ENCODE measurements at places on chromosomes 4 and X. TPM values are rescaled to one million over a fixed set of nuclear protein-coding genes. Genes with fewer than 3 reads are reported as not detected.

The C4orf50 gene
- total RNA-seq: not detected

The PPBP gene
- not detected for total RNA-seq

The GPRASP1 gene
- total RNA-seq: 0.95 TPM

The HOPX gene
- not detected for total RNA-seq

GRCh38 chr4:111937368-111937767, 207.9 kb upstream of the FAM241A start:
- no peaks in the 10 kb centered on the region for H3K27me3 ChIP-seq
- H3K36me3 ChIP-seq: no peaks in the 10 kb centered on the region
- H3K4me1 ChIP-seq: peaks cover 23% of the 10 kb centered on the region
- H3K27ac ChIP-seq: no peak overlapping the region

GRCh38 chrX:20227116-20227515, 39.6 kb downstream of the RPS6KA3 start:
- no peak overlapping the region for H3K27ac ChIP-seq
- H3K4me3 ChIP-seq: no peak overlapping the region
- H3K27me3 ChIP-seq: peaks cover 2% of the 10 kb centered on the region
- DNase-seq: no peak
- H3K36me3 ChIP-seq: peaks cover 6% of the 10 kb centered on the region
- peaks cover 32% of the 10 kb centered on the region for H3K4me1 ChIP-seq

DNA sequence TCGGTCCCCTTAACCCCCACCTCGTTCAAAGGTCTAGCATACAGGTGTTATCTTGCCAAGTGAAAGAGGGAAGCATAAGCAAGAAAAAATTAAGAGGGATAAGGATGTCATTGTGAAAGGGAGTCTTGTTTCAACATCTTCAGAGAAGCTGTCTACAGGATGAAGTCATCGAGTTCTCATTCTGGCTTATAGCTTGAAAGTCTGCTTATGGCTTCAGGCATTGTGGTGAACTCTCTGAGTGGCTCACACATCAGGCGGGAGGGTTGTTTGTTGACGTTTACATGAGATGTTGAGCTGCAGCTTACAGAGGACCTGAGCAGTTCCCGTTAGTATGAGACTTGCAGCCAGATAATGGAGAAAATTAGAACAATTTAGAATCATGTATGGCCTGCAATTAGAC, 16.6 kb downstream of the MAGEA9B start:
- H3K27me3 ChIP-seq: no peaks in the 10 kb centered on the region
- H3K36me3 ChIP-seq: no peaks in the 10 kb centered on the region
- H3K27ac ChIP-seq: no peak overlapping the region
- peak; percentile 78 for DNase-seq
- H3K4me3 ChIP-seq: no peak overlapping the region
- peaks cover 25% of the 10 kb centered on the region for H3K4me1 ChIP-seq

DNA sequence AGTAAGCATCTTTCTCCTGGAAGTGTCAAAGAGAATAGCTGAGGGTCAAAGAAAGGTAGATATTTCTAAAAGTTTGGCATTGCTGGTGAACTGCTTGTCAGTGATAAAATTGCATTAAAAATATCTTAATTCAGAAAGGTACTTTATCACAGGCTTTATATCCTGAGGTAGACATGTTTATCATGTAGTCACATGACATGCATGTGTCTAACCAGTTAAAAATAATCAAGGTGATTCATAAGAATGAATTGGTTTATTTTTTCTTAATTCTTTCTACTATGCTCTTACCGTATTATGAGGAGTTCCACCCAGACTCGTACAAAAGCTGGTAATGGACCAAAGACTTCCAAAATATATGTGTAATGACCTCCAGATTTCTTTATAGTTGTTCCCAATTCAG, 6.1 kb downstream of the SLC7A11 start:
- peak overlapping the region; percentile 98 for H3K27ac ChIP-seq
- peak; percentile 20 for DNase-seq
- H3K4me1 ChIP-seq: peaks cover 76% of the 10 kb centered on the region
- H3K4me3 ChIP-seq: peak overlapping the region; percentile 64
- H3K27me3 ChIP-seq: peaks cover 6% of the 10 kb centered on the region
- peaks cover 62% of the 10 kb centered on the region for H3K36me3 ChIP-seq

DNA sequence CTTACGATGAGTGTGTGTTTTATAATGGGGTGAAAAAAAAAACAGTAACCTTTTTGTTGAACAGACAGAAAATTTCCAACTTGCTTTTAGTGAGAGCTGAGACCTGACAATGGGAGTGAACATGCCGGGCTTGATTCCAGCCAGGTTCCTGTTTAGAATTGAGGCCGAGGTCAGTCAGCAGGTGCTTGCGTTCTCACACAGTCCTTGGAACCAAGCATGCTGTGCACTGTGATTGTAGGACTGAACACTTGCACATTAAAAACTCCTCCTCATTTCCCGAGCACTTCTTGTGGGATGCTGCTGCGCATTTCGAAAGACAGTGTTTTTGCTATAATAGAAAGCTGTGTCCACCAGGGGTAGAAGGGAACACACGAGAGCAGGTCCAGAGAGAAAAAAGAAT, 51.8 kb downstream of the TMEM131L start:
- H3K36me3 ChIP-seq: no peaks in the 10 kb centered on the region
- H3K27ac ChIP-seq: no peak overlapping the region
- H3K27me3 ChIP-seq: no peaks in the 10 kb centered on the region
- DNase-seq: no peak
- H3K4me3 ChIP-seq: no peak overlapping the region

GRCh38 chrX:8955511-8955910, 78.4 kb downstream of the FAM9B start:
- DNase-seq: peak; percentile 9
- no peaks in the 10 kb centered on the region for H3K4me1 ChIP-seq
- no peak overlapping the region for H3K4me3 ChIP-seq
- H3K27ac ChIP-seq: no peak overlapping the region
- H3K36me3 ChIP-seq: no peaks in the 10 kb centered on the region

DNA sequence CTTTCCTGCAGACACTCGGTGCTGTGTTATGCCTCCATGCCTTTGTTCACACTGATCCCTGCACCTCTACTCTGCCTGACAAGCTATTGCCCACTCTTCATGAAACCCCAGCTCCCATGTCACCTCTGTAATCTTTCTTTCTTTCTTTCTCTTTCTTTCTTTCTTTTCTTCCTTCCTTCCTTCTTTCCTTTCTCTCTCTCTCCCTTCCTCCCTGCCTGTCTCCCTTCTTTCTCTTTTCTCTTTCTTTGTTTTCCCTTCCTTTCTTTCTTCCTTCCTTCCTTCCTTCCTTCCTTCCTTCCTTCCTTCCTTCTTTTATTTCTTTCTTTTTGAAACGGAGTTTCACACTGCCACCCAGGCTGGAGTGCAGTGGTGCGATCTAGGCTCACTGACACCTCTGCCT, 12.5 kb downstream of the GJB1 start:
- 0 out of 2 replicates have a peak, but pooled peaks cover 6% of the 10 kb centered on the region for H3K4me1 ChIP-seq
- H3K4me3 ChIP-seq: no peak overlapping the region
- DNase-seq: no peak
- peaks cover 4% of the 10 kb centered on the region for H3K27me3 ChIP-seq

DNA sequence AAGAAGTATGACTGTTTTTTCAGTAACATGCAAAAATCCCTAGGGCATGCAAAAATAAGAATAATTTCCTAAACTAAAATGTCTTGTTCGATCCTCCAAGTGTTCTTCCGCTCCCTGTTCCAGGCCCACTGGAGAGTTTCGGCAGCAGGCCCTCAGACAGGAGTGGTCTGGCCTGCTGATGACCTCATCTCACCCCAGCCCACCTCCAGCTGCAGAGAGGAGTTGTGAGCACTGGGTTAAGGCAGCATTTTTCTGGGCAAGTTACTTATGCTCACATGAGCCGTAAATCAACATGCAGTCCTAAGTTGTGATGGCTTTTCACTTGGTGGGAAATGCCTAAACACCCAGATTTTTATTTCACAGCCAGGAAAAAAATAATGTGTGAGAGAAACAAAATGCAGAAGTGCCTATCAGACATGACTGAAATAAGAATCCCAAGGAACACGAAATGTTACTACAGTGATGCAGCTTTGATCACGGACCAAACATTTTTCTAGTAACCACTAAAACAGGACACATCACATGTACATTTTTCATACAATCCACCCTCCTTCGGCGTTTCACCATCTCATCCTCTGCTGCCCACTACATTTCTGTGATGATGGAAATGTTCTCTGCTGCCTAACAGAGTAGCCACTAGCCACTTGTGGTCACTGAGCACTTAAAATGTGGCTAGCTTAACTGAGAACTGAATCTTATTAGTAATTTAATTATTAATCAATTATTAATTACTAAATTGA, 153.3 kb upstream of the TBL1X start:
- peaks cover 17% of the 10 kb centered on the region for H3K4me1 ChIP-seq
- H3K4me3 ChIP-seq: no peak overlapping the region
- DNase-seq: no peak
- H3K27me3 ChIP-seq: no peaks in the 10 kb centered on the region
- no peaks in the 10 kb centered on the region for H3K36me3 ChIP-seq

DNA sequence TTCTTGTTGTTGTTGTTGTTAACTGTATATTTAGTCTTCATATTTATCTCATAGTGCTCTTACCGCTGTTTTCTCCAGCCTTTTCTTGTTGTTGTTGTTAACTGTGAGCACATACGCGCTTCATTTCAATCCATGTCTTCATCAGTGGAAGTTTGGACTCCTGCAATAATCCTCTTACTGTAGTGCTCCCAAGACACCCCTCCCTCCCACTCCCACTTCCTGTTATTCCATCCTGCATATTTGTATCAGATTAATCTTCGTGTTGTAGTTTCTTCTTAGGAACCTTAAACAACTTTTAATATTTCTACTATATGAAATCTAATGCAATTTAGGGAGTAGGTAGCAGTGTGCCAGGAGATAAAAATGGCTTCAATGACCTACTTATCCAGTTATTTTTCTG, 674.8 kb downstream of the RAPGEF2 start:
- no peaks in the 10 kb centered on the region for H3K36me3 ChIP-seq
- no peak for DNase-seq
- H3K27me3 ChIP-seq: no peaks in the 10 kb centered on the region
- no peak overlapping the region for H3K27ac ChIP-seq

Data from HFFc6 (cell line).